ENCODE measurements at places on chromosomes 3 and 15.

- no peak for DNase-seq
Measured at GRCh38 chr15:67083135-67083762, 17.8 kb downstream of the SMAD3 start.

- no peak for DNase-seq
Measured at GRCh38 chr3:177828208-177828565, 630.9 kb upstream of the TBL1XR1 start.

- DNase-seq, result no peak
Measured at GRCh38 chr3:64150623-64151207, 74.6 kb downstream of the PRICKLE2 start.

DNA sequence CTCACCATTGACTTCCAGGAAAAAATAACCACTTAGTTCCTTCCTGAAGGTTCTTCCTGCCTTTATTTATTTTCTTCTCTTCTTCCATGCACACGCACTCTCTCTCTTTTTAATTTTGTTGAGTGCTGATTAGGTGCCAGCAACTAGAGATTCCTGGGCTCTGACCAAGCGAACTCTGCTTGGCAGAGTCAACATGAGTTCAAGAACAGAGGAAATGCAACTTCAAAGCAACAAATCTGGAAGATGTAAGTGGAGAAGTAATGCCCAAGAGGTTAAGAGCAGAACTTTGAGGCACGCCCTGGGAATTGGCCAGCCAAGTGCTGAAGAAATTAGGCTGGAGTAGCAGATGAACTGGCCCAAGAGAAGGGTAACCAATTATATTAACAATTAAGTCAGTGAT lies 8.5 kb downstream of the ERC2 start:
- no peak for DNase-seq

GRCh38 chr3:155211266-155211665 lies 82.2 kb downstream of the STRIT1 start:
- DNase-seq, result no peak

- peak; percentile 71 for DNase-seq
Measured at GRCh38 chr3:197298341-197298944, at the start of gene DLG1. TSS of gene DLG1 (minus strand) at chr3:197298612. CDS start at chr3:197297204, 1,408 bp downstream.

DNA sequence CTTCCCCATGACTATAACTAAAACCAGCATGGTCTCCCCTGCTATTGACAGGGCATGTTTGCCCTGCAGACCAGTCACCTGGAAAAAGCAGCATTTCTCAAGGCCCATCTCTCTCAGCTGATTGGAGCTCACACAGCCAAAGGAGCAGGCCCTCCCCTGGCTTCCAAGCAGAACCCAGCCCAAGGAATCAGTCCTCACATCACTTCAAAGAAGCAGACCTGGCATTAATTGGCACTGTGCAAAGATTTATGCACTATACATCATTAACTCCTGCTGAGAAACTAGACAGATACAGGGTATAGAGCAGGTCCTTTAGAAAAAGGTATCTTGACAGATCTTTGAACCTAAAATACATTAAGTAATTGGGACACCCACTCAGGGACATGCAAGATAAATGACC lies 323.8 kb upstream of the PPP2R3A start:
- no peak for DNase-seq

- no peak for DNase-seq
Measured at GRCh38 chr3:88150371-88150770, 612 bp downstream of the C3orf38 start.

GRCh38 chr15:36403351-36403750 lies 176.1 kb upstream of the CDIN1 start:
- DNase-seq, result no peak

DNA sequence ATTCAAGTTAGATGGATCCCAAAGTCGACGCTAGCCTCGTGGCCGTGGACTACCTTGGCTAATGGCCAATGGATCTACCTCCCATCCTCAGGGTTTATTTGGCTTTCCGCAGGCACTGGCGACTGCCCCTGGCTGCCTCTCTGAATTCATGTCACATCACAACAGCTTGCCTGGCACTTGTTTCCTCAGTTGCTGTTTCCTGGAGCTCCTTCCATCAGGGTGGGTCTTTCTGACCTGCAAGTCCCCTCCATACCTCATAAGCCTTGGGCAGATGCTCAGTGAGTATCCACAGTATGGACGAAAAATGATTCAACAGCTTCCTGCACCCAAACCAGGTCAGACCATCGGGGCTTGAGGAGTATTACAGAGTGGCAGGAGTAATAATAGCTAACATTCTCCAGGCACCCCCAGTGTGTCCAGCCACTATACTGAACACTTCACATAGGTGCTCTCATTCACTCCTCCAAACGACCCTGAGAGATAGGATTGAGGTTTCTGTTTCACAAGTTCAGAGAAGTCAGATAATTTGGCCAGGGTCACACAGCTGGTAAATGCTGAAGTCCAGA lies 311.5 kb downstream of the TLE3 start:
- no peak for DNase-seq

DNA sequence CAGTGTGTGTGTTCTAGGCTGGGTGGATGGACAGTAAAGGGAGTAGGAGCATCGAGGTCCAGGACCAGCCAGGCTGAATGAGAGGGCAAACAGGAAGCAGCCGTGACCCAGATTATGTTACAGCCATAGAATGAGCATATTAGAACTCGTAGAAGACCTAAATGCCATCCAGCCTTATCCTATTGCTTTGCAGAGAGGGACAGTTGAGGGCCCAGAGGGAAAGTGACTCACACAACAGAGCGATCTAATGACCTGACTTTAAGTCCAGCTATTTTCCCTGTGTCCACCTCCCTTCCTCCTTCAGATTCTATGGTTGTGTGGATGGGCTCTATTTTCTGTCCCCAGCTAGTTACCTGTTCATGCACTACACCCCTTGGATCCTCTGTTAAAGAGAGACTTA lies 634.1 kb upstream of the TBL1XR1 start:
- DNase-seq, result no peak

DNA sequence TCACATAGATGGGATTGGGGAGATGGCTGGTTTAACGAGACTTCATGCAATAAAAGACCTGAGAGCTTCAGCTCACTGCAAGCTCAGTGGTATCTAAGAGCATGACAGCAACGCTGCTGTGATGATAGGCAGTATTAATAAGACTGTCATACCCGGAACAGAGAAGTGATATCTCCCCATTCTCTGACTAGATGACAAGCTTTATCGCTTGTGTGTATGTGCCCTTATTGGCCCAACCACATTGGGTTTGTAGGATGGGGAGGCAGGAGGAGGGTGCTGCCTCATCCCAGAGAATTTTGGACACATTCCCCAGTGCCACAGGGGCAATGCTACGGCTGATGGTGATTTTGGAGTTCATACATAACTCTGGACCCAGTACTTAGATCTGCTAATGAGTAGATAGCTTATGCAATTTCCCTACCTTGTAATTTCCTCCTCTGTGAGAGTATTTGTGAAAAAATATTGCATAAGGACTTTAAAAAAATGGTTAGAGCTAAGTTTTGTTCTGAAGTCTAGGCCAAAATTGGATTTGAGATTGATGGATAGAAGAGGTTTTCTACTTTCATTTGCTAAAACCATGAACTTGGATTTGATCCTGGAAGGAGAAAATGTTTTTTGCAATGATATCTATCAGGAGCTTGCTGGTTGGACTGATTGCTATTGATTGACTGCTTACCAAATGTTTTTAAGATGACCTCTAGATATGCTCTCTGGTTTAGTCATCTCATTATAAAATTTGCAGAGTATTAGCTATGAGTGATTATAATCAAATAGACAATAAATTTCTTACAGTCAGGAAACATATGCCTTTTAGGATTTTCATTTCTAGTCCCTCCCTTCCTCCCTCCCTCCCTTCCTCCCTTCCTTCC lies 14.0 kb upstream of the TMEM212 start:
- no peak for DNase-seq

DNA sequence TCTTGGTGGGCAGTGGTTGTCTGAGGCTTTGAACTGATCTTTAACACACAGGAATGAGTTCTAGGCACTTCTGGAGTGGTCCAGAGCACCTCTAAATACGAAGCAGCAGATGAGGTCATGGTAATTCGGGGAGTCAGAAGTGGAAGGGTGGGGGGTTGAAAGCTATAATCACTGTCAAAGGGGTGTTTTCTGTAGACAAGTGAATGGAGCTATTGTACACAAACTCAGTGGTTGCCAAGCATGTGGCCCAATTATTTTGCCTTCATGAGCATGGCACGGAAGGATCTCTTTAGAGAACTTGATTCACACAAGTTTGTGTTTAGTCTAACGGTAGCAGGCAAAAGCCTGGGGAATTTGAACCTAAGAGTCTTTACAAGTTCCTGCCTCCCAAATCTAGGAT lies 6.3 kb downstream of the FRMD5 start:
- no peak for DNase-seq

DNA sequence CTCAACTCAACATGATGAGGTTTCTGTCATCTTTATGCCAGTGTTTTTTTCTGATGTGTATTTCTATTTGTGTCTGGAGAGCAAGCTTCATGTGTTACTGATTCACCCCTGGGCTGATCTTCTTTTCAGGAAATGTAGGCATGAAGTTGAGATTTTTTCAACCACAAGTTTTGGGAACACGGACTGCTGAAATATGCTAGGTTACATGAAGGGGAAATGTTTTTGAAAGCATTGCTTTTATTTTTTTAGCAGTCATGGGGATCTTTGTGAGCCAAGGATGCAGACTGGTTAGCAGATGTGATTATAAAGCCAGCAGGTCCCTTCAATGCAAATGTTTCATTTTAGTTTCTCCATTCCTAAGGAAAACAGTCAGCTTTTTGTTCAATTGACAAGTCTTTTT lies 219.3 kb upstream of the COL8A1 start:
- no peak for DNase-seq

GRCh38 chr3:108219336-108219735 lies 2.9 kb downstream of the IFT57 start:
- no peak for DNase-seq

- DNase-seq, result no peak
Measured at GRCh38 chr15:28909958-28910500, 24.3 kb downstream of the APBA2 start.

DNA sequence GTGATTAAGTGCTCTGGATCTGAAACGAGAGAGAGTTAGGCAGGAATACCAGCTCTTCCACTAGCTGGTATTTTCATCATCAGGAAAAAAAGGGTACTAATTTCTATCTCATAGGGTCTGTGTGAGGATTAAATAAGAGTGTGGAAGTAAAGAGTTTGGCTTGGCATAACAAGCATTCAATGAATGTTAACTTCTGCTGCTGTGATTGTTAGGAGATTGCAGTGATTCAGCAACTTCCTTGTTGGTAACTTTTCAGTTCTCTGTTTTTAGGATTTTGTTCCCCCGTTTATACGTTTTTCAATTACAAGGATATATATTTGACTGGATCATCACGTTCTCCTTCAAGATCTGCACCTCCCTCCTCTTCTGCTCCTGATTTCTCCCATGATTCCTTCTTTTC lies 65.9 kb upstream of the MYO5C start:
- DNase-seq, result no peak

DNA sequence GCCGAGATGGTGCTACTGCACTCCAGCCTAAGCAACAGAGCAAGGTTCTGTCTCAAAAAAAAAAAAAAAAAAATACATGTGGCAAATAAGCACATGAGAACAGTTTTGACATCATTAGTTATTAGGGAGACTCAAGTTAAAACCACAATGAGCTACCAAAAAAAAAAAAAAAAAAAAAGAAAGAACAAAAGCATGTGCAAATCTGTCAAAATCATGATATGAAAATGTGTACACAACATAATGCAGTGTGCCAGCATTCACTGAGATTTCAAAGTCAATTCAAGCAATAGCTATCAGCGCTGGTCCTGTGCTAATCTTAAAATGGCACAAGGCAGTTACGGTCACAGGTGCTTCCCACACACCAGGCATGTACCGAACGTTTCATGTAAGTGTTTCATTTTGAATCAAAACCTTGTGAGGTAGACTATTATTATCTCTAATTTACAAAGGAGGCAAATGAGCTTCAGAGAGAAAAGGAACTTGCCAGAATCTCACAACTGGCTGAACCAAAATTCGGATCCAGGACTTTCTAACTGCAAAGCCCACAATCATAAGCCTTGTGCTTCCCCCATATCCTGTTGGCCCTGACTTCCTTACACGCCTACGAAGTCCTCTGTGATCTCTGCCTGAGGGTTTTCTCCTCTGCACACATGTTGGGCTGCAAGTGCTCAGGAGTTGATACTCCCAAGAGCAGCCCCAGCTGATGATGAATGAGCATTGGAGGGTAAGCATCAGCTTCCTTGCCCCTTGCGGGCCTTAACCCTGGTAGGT lies 200.1 kb upstream of the PROK2 start:
- DNase-seq, result no peak

All from NCI-H1048 (cell line).